NCI-H1436 treated with DMSO at 0.1 percent for 48 hours (cell line): ENCODE measurements at places on chromosomes 11 and 22.
A peak's percentile ranks its signal among the peaks of the same experiment; 100 is the strongest.

DNA sequence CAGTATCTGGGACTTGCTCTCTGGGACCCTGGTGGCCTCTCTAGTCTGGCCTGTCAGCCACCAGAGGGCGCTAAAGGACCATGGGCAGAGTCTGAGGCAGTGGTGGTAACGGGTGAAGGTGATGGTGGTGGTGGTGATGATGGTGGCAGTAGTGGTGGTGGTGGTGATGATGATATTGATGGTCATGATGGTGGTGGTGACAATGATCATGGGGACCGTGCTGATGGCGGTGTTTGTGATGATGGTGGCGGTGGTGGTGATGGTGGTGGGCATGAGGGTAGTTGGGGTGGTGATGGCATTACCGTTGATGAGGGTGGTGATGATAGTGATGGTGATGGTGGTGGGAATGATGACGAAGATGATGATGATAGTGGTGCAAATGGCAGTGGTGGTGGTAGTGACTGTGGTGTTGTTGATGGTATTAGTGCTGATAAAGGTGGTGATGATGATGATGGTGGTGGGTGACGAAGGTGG is 16.0 kb downstream of the TRPM5 start:
- DNase-seq = no peak

GRCh38 chr11:119149018-119149785 is at the start of gene ABCG4:
ABCG4 (plus strand) TSS chr11:119149052; CDS start chr11:119149966, 914 bp downstream.
- no peak for DNase-seq

- DNase-seq = no peak
Observed at GRCh38 chr11:7665473-7666291, 7.6 kb downstream of the CYB5R2 start.

DNA sequence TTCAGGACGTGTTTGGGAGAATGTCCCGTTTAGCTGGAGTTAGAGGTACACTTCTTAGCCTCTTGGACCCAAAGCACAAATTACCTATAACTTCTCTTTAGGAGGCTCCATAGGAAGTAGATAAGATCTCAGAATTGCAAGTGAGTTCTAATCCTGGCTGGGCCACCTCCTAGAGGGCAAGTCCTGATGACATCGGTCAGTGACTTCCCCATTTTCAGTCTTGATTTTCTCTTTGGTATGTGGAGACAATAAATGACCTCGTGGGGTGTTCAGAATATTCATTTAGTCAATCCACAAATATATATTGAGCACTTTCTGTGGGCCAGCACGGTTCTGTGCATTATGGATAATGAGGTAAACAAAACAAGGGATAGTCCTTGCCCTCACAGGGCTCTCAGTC is 208.6 kb downstream of the CWF19L2 start:
- DNase-seq = no peak

- no peak for DNase-seq
Observed at GRCh38 chr11:64516226-64516625, 74.8 kb upstream of the SLC22A12 start.

DNA sequence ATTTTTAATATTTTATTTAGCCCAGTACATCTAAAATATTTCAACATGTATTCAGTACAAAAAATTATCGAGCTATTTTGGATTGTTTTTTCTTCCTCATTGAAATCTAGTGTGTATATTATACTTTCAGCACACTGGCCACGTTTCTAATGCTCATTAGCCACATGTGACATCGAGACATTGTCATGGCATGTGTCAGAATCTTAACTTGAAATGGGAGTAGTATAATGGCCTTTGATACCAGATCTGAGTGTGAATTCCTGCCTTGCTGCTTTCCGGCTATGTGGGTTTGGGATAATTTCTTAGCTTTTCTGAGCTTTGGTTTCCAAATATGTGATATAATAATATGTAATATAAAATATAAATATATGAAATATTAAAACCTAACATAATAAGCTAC is 54.3 kb downstream of the BCL2L13 start:
- no peak for DNase-seq

- DNase-seq = no peak
Observed at GRCh38 chr11:44011797-44012196, 36.0 kb upstream of the ACCSL start.

GRCh38 chr11:44576656-44577055 is 11.2 kb downstream of the CD82 start:
- DNase-seq = no peak

DNA sequence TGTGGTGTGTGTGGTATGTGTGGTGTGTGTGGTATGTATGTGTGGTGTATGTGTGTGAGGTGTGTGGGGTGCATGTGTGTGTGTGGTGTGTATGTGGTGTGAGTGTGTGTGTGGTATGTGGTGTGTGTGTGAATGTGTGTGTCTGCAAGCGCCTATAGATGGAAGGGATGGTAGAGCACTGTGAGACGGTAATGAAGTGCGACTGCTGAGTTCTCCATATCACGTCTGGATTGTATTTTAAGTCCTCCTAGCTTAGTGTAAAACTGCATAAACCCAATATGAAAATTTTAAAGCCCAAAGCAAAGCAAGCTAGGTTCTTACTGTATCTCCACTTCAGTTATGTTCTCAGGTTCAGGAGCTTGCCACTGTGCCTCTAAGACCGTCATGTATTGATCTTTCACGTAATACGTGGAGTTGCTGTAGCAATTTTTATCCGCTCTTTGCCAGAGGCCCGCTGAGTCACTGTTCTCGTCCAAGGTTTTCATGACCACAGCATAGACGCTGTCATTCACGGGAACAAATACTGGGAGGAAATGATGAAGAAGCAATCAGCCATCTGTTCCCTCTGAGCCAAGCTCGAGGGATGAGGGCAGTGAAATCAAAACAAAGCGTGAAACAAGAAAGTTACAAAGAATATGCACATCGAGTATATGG is 5.5 kb downstream of the PLET1 start:
- no peak for DNase-seq

- DNase-seq = no peak
Observed at GRCh38 chr22:32572741-32573500, 98.3 kb downstream of the FBXO7 start.

GRCh38 chr11:119635776-119636175 is 93.2 kb downstream of the NECTIN1 start:
- DNase-seq = no peak

DNA sequence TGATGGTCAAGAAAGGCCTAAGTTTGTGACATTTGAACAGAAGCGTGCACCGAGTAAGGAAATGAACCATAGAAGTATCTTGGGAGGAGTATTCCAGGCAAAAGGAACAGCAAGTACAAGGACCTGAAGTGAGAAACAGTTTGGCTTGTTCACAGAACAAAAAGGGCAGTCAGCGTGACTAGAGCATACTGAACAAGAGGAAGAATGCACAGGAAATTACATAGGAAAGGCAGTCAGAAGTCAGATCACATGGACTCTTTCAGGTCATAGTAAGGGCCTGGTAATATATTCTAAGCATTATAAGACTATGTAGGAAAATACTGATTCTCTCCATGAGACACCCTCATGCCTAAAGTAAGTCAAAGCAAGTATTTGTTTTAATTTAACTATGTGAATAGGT is 52.3 kb upstream of the GAB2 start:
- DNase-seq = no peak

DNA sequence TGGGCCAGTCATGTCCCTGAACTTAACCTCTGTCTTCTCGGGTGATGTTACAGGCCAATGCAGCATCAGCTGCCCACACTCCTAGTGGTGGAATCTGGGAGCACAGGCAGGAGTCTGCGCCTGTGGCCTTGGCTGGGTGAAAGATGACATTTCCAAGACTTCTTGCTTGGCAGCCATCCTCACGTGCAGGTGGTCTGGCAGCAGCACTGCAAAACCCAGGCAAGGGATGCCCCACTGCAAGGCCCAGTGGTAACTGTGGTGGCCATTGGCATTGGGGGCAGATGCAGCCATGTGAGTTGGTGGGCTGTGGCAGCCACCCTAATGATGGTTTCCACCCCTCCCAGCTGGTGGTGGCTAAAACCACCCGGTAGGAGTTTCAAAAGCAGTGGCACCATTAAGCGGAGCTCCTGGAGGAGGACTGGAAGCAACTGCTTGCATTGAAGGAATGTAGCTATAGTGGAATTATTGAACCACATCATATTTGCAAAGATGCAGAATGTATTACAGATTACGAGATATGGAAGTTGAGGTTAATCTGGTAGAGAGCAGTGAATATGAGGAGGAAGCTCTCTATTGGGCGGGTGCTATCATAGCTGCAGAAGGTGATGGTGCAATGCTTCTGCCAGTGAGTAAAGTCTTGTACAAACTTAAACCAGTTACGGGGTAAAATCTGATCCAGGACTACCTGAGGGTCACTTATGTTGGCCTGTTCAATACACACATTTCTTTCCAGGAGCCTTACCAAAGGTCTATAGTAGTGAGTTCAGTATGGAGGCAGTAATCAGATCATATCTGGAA is 120.7 kb upstream of the TOP3B start:
- DNase-seq = no peak

- no peak for DNase-seq
Observed at GRCh38 chr11:90391756-90392155, 168.9 kb upstream of the CHORDC1 start.

DNA sequence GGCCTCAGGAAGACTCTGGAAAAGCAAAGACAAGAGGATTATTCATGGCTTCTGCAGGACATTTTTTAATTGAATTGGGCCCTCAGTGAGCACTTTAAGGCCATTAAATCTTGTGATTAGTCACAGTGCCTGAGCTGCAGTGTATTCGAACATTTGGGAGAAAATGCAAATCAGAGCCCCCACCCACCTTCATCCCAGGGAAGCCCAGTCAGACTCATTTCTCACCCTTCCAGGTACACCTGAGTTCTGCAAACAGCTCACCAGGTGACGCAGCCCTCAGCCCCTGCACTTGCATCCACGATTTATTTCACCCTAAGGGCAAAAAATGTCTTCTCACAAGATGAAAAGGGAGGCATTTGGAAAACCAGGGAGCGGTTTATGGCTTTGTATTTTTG is 128.7 kb downstream of the MPPED1 start:
- no peak for DNase-seq

DNA sequence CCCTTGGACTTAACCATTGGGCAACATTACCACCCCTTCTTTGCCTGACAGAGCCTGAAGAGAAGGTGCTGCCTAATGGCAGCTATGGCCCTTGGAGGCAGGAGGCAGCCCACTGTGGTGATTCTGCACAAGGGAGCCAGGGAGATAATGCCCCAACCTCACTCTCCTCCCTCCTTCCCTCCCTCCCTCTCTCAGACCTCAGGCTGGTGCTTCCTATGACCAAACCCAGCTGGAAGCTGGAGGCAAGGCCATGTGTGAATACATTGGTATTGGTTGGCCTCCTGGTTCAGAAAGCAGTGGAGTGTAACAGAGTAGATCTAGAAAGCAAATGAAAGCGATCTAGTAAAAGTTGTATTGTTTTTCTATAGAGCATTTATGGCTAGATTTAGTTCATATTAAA is 233.1 kb downstream of the CSNK2A3 start:
- no peak for DNase-seq

GRCh38 chr11:12792590-12792989 is 118.4 kb downstream of the TEAD1 start:
- DNase-seq = no peak

DNA sequence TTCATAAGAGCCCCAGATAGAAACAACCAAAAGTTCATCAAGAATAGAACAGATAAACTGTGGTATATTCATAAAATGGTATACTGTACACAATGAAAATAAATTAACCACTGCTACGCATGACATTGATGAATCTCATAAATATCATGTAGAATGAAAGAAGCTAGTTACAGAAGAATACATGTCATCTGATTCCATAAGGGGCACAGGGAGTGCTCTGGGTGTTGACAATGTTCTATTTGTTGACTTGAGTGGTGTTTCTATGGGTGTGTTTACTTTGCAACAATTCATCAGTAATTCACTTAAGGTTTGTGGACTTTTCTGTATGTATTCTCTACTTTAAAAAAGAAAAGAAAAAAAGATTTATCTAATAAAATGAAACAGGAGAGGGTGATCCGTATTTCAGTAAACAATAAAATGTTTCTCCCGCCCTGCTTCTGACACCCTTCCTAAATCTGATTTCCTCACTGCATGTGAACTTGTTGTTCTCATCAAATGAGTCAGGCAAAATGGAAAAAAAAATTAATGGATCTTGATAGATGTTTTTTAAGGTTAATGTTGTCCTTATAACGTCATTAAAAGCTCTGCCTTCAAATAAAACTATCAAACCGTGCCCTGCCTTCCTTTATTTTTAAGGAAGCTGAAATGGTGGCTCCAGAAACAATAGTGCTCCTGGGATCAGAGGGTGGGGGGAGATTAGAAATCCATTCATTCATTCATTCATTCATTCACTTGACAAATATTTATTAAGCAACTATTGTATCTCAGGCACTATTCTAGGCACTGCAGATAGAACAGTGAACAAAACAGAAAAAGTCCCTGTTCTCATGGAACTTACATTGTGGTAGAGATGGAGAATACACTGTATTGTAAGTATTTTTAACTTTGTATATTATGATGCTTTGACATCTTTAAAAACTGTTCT is 77.2 kb upstream of the CD44 start:
- no peak for DNase-seq

DNA sequence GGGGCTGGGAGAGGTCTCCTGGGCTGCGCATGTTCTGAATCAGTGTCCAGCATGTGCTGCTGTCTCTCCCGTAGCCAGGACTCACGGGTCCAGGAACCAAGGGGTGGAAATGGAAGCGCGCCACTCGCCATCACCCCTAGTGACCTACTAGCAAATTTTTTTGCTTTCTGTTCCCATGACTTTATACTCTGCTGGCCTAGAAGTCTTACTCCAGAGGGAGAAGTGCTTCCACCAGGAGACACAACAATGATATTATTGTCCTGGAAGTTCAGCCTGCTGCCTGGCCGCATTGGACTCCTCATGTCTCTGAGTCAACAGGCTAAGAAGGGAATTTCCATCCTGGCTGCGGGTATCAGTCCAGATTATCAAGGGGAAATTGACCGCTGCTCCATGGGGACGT is 729.7 kb downstream of the BRD1 start:
- DNase-seq = no peak

- DNase-seq = no peak
Observed at GRCh38 chr11:77283101-77283500, 18.4 kb downstream of the GDPD4 start.

- DNase-seq = no peak
Observed at GRCh38 chr11:92794783-92795182, 174.7 kb upstream of the MTNR1B start.

GRCh38 chr11:72373163-72373562 is 61.2 kb downstream of the CLPB start:
- peak; percentile 92 for DNase-seq

GRCh38 chr11:69750108-69750850 is 24.9 kb downstream of the FGF4 start:
- no peak for DNase-seq

DNA sequence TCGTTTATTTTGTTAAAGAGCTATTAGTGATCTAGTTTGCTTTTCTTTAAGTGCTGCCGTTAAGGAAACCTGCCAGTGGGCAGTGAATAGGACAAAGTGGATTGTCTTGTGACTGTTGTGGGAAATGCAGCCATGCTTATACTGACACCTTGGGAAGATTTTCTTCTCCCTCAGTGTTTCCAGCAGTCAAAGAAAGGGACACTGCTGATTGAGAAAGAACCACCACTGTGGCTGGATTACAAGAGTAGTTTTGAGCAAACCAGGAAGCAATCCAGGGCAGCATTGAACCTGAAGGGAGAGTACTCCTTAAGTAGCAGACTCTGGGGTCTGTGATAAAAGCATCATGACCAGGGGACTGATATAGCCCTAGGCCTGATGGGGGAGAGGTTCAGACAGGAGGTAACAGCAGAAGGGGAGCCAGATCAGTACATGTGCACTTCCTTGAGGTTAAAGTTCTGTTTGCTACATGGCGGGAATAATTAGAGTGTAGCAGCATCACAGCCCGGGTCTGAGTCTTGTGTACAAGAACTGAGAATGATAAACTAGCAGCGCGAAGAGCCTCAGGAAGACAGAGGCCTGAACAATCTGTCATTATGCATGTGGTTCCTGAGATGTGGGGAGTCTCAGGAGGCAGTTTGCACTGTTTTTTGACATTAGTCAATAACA is 167.8 kb downstream of the C11orf91 start:
- DNase-seq = no peak
